Stimulated activated CD8-positive, alpha-beta memory T cell treated with anti-CD3 and anti-CD28 coated beads, Interleukin-7, amount 100 ng/mL, for 1 hour (primary cell): ENCODE measurements at places on chromosomes 2 and 18.

GRCh38 chr2:191687867-191688266 lies 9.9 kb downstream of the NABP1 start:
- no peak for DNase-seq

DNA sequence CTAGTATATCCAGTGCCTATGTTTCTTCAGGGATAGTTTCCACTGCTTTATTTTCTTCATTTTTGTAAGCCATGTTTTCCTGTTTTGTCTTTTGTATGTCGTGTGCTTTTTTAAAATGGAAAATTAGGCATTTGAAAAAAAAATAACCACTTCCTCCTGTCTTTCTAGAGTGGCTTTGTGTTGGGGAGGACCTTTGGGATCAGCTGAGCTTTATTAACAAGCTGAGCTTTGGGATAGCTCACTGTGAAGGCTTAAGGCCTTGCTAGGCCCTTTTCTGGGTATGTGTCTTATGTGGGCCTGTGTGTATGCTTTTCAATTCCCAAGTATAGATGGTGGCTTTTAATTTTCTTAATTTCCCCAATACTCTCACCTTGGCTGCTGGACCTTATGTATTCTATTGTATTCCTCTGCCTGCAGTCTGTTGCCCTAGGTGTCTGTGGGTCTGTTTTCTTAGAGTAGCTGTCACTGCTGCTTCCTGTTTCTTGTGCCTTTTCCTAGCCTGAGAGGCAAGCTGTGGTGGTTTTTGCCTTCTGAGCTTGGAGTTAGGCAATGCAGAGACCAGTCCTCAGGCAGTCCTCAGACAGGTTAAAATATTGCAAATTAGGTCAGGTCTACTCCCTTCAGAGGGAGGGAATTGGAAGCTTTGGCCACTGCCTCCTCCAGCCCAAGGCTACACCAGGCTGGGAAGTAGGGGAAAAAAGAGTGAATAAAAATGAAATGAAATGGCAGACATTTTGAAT lies 134.7 kb downstream of the LDLRAD4 start:
- DNase-seq, result no peak

- no peak for DNase-seq
Observed at GRCh38 chr2:134657650-134658250, 61.0 kb downstream of the TMEM163 start.

DNA sequence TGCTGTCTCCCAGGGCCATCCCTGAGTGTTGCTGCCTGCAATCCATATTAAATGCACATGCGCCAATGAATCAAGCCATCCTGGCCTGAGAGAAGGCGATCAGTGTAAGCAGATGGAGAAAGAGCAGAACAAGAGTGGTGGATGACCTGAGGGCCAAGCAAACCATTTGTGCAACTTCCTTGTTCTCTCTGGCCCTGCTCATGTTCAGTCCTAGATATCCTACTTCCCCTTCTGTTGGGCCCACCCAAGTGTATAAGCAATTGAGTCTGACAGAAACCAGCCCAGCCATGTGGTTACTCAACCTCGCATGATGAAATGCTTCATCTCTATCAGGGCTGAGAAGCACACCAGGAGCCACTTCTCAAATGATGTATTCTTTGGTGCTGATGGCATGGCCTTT lies 383.1 kb upstream of the ID2 start:
- no peak for DNase-seq

DNA sequence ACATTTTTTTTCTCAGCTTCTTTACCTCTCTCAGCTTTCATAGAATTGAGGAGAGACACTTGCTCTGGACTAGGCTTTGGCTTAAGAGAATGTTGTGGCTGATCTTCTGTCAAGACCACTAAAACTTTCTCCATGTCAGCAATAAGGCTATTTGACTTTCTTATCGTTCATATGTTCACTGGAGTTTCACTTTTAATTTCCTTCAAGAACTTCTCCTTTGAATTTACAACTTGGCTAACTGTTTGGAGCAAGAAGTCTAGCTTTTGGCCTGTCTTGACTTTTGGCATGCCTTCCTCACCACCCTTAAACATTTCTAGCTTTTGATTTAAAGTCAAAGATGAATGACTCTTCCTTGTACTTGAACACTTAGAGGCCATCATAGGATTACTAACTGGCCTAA lies 104.4 kb upstream of the SLC39A10 start:
- DNase-seq, result no peak

DNA sequence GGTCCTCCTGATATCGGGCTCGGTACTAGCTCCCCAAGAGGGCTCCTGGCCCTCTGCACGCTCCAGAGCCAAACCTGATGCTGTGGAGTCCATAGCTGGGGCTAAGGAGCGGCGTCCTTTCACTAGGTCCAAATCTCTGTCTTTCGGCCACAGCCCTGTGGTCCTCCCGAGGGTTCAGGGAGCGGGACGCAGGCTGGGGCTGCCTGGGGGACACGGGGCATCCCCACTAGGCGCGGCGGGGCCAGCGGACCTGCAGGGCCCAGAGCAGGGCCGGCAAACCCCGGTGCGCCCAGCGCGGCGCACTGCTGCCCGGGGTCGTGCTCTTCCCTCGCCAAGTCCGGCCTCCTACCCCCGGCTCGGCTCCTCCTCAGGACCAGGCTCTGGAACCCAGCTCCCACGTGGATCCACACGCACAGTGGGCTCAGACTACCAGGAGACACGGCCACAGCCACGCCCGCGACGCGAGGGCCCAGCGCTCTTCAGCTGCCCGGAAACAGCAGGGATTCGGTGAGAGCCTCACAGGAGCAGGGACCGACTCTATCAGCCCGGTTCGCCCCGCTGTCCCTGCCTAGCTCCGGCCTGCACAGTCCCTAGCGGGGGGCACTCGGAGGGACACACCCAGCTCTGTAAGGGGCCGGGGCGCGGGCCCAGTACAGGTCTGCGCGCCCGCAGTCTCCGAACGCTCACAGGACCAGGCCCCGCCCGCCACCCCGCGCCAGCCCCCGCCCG lies 593 bp downstream of the ZNF514 start:
- no peak for DNase-seq

DNA sequence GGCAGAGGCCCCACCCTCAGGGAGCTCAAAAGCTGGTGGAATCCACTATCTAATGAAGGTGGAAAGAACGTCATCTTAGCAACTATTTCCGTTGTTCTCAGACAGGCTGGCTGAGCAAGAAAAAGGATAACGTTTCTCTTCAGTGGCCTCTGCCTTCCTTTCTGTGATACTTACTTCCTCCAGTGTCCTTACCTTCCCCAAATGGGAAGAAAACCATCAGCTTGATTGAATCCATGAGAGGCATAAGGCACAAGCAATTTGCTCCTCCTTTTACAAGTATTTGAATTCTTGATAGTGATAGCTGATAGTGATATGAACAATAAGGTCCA lies 8.1 kb upstream of the NCOA1 start:
- DNase-seq, result no peak

- DNase-seq, result no peak
Observed at GRCh38 chr18:54607213-54608027, 16.4 kb downstream of the DYNAP start.

GRCh38 chr2:105385731-105386540 lies 12.9 kb downstream of the FHL2 start:
- DNase-seq, result no peak

- DNase-seq, result no peak
Observed at GRCh38 chr18:9104244-9104901, 1.9 kb downstream of the NDUFV2 start.

DNA sequence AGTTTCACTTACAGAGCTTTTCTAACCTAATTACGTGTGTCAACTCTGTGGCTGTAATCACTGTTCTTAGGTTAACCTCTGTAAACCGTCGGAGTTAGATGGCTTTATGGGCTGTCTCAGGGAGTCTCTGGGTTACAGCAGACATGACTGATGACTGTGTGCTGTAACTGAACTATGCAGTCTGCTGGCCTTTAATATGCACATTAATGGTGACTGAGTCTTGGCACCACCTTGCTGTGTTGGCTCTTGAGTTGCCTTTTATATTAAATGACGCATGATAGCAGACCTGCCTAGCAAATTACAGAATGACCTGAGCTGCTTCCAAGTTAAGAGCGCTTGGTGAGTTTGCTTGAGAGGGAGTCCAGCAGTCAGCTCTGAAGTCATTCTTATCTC lies 90.1 kb downstream of the ACKR3 start:
- no peak for DNase-seq

DNA sequence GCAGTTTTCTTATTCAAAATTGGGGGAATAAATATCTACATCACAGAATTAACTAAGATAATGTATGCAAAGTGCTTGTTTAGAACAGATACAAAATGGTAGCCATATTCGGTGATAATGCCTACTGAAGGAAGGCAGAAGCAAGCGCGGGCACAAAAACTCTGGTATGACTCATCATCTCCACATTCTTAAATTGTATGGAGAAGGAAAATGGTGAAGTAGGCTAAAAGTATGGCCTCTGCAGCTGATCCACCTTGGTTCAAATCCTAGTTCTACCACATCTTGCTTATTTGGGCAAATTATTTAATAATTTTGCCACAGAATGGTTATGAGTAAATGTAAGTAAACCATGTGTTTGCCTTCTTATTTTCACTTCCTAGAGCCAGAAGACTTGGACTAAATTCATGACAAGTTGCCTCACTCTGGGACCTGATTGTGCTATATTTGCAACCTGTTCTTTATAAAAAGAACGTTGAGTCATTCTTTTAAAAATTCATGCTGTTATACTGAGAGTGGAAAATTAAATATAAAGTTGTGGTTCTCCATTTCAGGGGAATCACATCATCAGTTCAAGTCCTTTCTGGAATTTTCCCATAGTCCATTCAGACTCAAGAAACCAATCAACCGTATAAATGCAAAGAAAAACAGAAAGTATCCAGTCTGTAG lies 9.0 kb upstream of the CDK15 start:
- no peak for DNase-seq

DNA sequence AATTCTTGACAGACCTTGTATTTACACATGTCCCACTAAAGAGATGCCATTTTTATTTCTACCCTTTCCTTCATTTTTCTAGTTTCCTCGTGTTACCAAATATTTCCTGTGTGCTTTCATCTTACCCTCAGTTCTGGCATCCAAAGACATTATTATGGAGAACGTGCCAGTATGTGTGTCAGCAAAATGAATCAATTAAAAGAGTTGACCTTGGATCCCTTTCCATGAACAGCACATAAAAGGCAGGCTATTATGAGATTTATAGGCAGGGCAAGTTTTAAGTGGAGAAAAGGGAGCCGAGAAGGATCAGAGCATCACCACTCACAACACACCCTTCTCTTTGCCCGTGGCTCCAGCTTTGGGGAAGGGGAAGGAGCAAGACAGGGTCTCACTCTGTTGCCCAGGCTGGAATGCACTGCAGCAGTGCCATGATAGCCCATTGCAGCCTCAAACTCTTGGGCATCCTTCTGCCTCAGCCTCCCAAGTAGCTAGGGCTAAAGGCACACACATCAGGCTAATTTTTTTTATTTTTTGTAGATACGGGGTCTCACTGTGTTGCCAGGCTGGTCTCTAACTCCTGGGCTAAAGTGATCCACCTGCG lies 149.9 kb downstream of the GFPT1 start:
- DNase-seq, result no peak

DNA sequence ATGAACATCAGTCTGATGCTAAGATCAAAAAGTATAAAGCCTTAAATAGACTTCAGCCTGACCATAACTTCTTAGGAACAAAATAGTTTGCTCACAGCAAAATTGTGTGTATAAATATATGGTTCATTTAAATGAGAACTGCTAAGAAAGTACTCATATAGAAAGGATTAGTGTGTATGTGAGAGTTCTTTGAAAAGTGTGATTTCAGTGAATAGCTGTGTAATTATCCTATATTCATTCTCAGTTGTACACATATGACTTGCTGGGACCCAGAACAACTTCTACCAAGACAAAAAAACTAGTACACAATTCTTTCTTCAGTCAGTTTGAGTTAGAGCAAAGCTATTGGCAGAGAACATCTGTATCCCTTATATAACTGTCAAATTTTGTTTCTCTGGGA lies 7.2 kb downstream of the BBS5 start:
- DNase-seq, result no peak

DNA sequence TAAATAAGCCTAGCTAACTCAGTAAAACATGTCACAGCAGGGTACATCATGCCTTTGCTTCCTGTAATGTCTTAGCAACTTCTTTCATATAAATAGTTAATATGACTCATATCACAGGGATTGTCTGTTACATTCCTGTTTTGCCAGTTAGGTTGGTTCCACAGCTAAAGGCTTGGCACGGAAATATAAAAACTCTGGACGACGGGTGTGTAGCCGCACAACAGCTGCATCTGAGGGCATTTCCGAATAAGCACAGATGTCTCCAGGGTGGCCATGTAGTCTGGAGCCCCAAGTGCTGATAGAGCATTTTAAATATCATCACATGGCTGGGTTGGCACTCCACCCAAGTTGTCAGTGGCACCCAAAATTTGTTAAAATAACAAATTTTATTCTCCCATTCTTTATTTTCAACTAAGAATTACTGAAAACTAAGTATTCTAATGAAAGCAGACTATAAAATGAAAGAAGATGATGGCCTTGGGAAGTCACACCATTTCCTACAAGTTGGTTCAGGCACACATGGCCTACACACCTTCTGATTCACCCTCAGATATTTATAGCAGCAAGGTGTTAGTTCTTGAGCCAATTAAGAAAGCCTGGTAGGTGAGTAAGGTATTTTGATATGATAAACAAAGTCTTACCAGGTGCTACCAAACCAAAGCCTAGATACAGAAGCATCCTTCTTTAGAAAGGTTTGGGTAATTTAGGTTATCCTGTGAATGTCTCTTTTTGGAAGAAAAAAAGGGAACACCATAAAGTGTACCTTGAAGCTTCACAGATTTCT lies 61.8 kb upstream of the STK17B start:
- no peak for DNase-seq

- no peak for DNase-seq
Observed at GRCh38 chr2:9799011-9799596, 44.2 kb upstream of the TAF1B start.

DNA sequence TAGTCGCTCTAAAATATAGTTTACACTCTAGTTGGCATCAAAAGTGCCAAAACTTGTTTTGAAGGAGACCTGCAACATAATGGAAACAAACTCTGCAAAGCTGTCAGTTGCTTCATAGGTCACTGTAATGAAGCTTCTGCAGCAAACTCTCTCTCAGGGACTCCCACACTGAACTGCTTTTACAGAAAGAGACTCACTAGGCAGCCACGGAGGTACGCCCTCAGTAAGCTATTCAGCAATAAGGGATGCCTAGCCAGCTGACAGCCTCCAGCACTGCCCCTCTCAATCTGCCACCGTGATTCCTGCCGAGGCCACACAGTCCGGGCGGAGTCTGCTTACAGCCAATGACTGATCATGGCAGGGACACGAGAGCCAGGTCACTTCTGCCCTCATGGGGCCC lies 51.1 kb downstream of the COLEC12 start:
- no peak for DNase-seq

GRCh38 chr2:96900237-96900636 lies 30.4 kb upstream of the SEMA4C start:
- DNase-seq, result no peak

GRCh38 chr2:137508739-137509384 lies 455.4 kb upstream of the HNMT start:
- DNase-seq, result no peak

DNA sequence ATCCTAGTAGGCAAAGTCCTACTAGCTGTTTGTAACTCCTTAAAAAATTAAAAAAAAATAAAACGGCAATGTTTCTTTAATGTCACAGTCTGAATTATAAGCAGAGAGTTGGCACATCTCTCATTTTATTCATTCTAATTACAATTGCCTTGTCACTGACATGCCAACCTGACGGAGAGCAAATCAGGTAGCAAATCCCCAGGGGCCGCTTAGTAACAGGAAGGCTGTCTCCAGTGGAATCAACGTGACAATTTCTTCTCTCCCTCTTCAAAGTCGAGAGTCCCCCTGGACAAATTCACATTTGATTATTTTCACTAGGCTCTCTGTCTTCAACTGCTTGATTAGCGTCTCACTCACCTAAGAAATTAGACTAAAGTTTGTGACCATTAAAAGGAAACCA lies 1598.9 kb upstream of the PIK3C3 start:
- no peak for DNase-seq
